ENCODE measurements at places on chromosomes 1 and 21.

DNA sequence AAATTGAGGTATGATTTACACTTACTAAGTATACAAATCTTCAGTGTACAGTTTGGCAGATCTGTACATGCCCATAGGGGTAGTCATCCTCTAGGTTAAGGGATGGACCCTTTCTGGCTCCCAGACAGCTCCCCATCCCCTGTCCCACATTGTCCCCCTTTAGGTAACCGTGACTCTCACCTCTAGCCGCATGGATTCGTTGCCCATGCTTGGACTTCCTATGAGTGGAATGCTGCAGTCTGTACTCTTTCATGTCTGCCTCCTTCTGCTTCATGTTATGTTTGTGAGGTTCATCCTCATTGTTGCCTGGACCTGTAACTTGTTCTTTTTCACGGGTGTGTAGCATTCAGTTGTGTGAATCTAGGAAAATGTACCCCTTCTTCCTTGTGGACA is 20.3 kb downstream of the SLC37A1 start:
- no peak for DNase-seq

- no peak for DNase-seq
These were observed 4.9 kb downstream of the PBX1 start for GRCh38 chr1:164563721-164564360.

- DNase-seq = no peak
These were observed 54.5 kb downstream of the PAPPA2 start for GRCh38 chr1:176517484-176517883.

- DNase-seq = no peak
These were observed 9.0 kb upstream of the KCTD3 start for GRCh38 chr1:215557992-215558626.

DNA sequence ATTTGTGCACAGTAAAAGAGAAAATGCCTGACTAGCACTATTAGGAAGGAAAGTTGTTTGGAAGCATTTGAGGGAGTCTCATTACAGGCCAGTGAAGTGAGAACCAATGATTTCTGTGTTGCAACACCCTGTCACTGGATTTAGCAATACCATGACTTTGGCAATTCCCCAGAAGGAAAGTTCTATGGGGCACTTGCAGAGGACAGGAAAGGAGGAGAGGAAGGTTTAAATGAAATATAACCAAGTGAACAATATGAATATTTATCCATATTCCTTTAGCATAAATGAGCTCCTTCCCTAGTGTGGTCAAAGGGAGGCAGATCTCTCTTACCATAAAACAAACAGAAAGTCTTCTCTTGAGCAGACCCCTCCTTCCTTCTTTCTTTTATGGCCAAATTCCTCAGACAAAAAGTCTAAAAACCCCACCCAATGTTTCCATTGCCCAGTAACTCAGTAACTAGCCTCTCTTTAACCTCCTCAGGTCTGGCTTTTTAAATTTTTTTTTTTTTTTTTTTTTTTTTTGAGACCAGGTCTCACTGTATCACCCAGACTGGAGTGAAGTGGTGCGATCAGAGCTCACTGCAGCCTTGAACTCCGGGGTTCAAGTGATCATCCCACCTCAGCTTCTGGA is 5.5 kb downstream of the TLR5 start:
- DNase-seq = no peak

- DNase-seq = no peak
These were observed 2.8 kb downstream of the GCSAML start for GRCh38 chr1:247551721-247552120.

DNA sequence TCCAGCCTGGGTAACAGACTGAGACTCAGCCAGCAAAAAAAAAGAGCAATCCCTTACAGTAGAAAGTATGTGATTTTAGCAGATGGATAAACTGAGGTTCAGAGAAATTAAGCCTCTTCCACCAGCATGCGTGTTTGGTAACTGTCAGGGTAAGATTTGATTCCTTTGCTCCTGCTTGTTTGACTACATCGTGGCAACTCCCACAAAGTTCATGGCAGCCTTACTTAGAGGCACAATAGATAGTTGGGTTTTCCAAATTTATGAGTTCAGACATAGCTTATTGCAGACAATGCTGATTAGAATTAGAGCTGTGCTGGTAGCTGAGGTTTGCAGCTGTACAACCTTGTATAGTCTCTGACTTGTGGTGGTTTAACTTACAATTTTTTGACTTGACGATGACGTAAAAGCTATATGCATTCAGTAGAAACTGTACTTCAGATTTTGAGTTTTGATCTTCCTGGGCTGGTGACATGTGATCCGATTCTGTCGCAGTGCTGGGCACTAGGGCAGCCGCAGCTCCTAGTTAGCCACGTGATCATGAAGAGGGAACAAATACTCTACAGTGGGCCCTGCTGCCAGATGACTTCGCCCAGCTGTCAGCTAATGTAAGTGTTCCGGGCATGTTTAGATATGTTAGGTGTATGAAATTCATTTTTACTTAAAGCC is 167.8 kb downstream of the DHRS3 start:
- DNase-seq = no peak

GRCh38 chr1:174912264-174912663 is 87.5 kb upstream of the CACYBP start:
- no peak for DNase-seq

- DNase-seq = no peak
These were observed 17.4 kb upstream of the GNG12 start for GRCh38 chr1:67850611-67851075.

DNA sequence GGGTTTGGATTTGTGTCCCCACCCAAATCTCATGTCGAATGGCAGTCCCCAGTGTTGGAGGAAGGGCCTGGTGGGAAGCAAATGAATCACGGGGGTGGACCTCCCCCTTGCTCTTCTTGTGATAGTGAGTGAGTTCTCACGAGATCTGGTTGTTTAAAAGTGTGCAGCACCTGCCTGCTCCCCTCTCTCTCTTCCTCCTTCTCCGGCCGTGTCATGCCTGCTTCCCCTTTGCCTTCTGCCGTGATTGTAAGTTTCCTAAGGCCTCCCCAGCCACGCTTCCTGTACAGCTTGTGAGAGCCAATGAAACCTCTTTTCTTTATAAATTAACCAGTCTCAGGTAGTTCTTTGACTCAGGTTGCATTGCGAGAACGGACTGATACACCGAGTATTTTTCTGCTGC is 15.9 kb downstream of the CLDN14 start:
- DNase-seq = no peak

DNA sequence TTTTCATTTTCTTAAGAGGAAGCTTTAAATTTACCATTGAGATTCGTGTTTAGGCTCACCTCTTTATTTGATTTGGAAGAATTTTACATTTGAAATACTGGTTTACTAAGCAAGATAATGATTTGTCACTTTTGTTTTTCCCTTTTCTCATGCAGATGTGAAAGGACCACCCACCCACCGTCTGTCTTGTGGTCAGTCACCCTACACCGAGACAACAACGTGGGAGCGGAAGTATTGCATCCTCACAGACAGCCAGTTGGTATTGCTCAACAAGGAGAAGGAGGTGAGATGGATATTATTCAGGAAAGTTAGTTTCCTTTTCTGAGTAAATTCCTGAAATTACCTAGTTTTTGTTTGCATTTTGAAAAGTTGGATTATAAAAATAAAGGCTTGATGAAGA is 189.5 kb downstream of the RASAL2 start:
- no peak for DNase-seq

DNA sequence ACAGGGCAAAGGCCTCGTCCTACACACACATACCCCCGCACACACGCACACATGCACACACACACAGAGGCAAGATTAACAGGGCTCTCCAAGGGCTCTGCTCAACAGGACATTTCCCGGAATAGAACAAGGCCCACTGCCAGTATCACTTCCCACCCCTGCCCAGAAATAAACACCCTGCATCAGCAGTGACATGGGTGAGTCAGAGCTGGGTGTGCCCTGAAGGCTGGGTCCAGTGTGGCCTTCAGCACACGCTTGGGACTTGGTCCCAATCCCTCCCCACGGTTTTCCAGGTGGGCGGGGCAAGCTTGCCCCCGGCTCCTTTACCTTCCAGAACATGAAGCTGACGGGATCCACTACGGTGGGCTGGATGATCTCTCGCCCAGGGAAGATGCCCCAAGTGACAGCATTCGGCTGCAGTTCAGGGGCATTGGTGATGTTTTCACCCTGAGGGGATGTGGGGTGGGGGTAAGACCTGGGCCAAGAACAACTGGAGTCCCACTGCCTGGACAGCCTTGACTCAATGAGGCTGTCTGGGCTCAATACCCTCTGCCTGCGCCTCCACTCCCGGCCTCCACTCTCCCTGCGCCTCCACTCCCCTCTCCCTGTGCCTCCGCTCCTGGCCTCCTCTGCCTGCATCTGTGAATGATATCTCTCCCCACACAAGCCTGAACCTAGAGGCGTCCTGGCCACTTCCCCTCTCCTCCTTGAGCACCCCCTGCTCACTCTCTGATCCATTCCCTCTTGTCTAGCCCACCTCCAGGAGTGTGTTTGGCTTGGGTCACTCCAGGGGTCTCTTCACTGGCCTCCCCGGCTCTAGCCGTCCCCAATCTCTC is 14.7 kb downstream of the MTHFR start:
- no peak for DNase-seq

DNA sequence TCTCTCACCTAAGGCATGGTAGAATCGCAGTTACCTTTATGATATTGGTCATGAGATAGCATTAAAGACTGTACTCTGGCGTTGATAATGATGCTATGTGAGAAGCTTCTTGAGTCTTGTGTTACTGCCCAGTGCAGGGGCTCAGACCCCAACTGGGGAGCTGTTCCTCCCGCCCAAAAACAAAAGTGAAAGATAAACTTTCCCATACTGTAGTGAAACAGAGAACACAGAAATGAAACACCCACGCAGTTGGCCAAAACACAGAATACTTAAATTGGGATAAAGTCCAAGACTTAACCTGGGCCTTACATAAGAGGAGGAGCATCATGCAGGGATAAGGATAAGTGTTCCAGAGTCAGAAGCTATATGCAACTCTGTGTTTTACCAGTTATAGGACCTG is 130.6 kb downstream of the HHIPL2 start:
- DNase-seq = no peak

DNA sequence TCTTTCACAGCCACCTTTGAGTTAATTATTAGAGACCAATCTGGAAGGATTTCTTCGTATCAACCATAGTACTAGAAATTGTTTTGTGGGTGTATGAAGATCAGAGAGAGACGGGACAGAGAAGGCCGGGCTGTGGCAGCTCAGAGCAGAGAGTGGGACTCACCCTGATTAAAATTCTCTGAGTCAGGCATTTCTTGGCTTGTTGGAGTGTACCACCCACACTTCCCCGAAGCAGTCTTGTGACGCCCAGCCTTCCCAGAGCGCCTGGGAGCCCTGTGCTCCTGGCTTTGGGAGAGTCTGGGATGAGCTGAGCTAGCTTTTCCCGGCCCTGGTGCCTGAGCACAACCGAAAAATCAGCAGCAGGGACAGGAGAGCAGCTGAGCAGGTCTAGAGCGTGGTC is 19.4 kb downstream of the PLEKHM2 start:
- no peak for DNase-seq

DNA sequence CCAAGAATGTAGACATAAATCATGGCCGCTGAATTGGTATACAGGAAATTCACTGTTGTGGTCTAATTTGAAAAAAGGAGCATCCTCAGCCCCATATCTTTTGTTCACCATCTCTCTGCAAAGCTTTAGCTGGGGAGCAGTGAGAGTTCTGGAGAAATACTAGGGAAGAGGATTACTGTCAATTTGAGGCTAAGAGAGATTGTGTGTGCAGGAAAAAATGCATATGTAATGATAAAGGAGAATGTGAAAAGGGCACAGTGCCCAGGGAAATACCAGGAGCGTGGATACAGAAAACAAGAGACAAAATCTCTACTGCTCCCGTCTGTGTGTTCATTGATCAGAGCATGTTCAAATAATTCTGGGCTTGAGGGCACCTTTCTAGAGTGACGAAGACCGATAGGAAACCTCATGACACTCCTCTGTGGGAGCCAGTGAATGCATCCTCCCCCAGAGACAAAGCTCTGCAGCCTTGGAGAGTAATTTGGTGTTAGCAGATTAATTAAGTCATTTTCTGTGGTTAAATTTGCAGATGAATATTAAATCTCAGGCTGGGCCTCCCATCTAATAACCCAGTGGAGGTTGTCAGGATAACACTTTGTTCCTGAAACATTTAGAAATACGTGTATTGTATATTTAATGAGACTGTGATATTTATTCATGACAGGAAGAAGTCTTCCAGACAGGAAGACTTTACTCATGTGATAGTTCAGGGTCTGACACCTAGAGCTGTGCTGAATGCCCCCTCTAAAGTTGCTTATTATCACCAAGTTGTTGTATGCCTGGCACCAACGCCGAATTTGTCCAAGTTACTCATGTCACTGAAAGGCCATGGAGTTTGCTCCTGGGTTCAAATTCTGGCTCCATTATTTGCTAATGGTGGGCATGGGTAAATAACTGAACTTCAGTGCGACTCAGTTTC is 287.3 kb upstream of the SGIP1 start:
- DNase-seq = no peak

GRCh38 chr1:21749859-21750468 is 33.0 kb downstream of the USP48 start:
- no peak for DNase-seq

- no peak for DNase-seq
These were observed 10.1 kb downstream of the VANGL2 start for GRCh38 chr1:160410406-160411005.

DNA sequence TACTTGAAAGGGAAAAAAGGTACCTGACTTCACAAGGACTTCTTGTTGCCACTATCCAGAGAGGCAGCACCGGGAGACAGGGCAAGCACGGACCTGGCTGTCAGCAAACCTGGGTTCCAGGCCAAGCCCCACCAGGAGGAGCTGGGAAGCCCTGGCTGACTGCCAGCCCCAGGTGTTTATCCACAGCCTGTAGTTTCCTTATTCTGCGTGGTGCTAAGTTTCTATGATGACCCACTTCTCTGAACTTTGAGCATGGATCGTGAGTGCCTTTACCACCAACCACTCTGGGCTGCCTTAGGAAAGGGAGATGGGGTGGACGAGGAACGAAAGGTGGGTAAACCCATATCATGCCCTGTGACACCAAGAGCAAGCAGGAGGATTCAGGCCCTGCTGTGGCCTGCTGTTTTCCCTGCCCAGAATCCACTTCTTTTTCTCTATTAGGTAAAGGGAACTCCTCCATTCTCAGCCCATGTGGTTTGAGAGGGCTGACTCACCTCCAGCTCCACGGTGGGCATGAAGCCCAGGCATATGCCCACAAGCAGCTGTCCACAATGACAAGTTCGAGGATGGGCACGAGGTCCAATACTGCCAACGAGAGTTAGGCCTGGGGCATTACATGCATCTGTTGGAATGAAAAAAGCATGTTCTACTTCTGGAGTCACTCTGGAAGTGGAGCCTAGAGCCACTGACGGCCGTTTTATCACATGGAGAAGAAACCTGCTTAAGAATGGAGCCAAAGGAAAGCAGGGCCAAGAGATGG is 20.3 kb downstream of the TSPAN2 start:
- no peak for DNase-seq

GRCh38 chr1:230509281-230509977 is 83.3 kb upstream of the PGBD5 start:
- DNase-seq = no peak

DNA sequence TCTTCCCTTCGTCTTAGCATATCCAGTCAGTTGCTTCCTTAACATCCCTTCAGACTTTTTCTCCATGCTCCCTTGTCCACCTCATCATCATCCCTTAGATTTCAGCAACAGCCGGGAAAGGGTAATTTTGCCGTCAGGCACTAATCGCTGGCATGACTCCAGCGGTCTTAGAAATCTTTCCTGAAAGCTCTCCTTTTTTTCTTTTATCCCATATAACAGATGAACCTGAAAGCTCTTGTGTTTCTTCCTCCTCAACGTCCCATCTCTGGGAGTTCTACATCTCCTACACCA is 10.4 kb upstream of the BOLA1 start:
- DNase-seq = no peak

Data from activated CD4-positive, CD25-positive, alpha-beta regulatory T cell (primary cell).